HuH-7 (cell line): ENCODE measurements at places on chromosomes 3 and 15.
A peak's percentile ranks its signal among the peaks of the same experiment; 100 is the strongest.

- peak; percentile 75 for DNase-seq
Observed at GRCh38 chr15:40104865-40105516, 3.7 kb downstream of the BMF start.

DNA sequence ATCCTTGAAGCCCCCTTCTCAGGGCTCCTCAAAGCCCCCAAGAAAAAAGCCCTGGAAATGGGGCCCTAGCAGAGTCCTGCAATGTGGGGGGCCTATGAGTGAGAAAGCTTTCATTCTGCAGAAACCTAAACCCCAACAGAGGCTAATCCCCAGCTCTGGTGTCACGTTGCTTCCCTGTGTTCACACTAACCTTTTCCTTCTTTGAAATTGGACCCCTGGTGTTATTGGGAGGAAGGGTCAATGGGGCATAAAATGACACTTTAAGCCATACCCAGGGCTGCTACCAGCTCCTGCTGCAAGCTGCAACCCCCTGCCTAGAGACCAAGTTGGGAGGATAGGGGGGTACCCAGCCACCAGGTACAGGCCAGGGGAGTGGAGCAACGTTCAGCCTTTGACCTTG, 2.1 kb downstream of the CYP1A2 start:
- no peak for DNase-seq

DNA sequence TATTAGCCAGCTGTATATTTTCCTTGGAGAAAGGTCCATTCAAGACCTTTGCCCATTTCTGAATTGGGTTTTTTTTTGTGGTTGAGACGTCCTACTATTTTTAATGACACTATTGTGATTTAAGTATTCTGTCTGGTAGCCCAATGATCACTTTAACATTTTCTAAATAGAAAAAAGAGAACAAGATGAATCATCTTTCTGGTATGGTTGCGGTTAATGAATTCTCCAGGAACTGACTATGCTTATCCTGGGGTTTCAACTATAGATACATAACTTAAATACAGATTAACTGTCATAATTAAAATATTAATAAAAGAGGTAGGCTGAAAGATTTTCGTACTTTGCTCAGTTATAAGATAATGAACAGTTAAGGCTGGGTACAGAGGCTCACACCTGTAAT, 51.9 kb downstream of the PBRM1 start:
- DNase-seq: no peak

- no peak for DNase-seq
Observed at GRCh38 chr3:81868597-81868996, 107.2 kb upstream of the GBE1 start.

GRCh38 chr3:63949005-63949404, 36.8 kb upstream of the SCAANT1 start:
- no peak for DNase-seq

DNA sequence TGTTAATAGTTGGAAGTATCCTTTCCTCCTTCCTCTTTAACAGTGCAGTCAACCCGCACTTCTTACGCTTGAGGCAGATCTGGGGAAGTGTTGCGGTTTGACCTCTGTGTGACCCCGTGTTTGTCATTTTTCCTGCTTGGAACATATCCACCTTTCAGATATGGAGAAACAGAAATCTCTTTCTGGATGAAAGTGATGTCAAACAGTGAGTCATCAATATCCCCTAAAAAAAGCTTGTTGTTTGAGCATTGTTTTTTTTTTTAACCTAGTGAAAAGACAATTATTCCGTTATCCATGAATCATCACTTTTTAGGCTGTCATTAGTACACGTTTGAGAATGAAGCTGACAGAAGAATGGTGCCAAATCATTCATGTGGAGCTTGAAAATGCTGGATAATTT, 293.7 kb downstream of the ARPP21 start:
- no peak for DNase-seq

GRCh38 chr15:87799838-87800237, 456.7 kb downstream of the NTRK3 start:
- no peak for DNase-seq

GRCh38 chr3:124230998-124231397, 239.1 kb upstream of the ROPN1 start:
- DNase-seq: no peak

DNA sequence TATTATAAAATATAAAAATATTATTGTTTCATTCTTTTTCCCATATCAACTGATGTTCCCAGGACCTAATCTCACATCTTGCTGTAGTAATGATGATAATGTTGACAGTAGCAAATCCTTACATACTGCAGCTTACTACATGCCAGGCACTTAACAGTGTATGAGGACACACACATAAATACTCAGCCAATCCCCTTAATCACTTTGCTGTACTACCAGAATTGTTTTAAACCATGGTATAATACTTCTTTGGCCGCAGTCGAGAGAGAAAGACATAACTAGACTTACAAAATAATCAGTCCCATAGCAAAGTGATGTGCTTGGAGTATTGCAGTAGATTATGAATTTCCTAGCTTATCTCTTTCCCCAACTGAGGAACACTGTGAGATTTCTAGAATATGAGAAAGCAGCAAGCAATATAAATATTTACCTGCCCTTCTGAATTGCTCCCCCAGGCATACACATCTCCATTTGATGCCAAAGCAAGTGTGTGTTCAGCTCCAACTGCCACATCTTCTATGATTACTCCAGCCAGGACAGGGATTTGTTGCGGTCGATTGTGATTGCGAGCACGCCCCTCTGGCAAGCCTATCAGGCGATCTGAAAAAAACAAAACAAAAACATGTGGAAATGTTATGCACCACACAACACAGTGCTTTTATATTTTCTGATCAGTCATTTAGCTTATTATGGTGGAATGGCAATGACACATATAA, 33.0 kb downstream of the FBXL22 start:
- DNase-seq: no peak

DNA sequence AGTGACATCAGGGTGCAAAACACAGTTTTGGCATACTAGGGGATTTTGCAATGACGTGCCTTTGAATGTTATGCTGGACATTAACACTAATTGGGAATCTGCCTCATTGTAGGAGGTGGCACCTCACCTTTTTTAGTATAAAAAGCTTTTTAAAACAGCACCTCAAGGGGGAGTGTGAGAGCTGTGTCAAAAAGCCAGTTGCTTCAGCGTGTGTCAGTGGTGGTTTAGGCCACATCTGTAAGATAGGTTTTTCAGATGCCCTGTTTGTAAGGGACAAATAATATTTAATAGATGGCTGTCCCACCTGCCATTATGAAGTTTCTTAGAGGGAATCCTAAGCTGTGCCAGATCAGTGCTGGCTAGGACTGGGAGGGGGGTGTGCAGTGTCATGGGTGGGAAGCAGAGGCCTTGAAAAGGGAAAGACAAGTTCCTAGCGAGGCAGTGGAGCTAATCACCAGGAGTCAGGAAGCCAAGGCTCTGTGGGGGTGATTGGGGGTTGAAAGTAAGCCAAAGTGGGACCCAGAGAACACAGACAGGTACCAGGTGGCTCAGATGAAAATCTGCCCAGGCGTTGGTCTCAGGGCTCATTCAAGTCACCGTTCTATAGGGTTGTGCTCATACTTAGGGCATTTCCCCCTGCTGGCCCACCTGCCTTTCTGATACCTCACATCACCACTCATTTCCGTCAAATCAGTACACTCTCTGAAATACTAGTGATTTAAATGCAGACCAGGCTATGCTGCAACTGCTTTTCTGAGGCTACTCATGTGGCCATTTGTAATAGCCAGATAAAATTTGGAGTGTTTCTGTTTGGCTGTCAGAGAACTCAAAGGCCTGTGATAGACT, 120.5 kb downstream of the BBX start:
- peak; percentile 17 for DNase-seq

DNA sequence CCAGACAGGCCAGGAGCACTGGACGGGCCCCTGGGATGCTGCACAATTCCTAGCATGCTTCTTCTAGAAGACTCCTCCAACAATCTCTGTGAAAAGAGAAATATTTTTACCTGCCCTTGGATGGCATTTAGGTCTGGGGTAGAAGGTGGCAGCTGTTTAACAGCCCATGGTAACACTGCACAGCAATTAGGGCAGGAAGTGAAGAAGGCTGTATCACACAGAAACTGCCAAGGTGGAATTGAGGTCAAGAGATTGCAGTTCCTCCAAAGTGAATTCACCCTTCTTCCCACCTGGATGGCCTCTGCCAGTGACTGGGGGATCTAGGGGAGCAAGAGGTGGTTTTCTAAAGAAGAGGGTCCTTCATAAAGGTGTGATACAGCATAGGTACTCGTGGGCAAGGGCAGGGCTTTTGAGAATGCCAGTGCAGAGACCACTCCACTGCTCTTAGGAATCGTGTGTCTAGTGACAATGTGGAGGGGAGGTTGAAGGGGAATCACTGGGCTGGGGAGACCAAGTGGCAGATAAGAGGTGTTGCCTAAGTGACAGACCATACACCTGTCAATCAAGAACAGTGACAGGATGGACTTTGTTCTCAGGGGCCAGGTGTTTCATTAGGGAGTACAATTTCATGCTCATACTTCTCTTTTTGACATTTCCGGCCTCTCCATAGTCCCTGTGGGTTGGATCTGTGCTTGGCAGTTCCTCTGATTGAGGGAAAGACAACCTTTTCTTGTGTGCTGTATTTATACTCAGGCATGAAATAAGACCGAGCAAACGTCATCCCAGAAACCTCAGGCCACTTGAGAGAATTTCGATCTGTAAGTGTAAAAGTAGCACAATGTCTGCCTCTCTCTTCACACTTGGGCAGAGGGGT, 83.5 kb upstream of the BCL6 start:
- DNase-seq: peak; percentile 62

- DNase-seq: no peak
Observed at GRCh38 chr15:83170474-83171165, 37.0 kb downstream of the HDGFL3 start.

GRCh38 chr15:60095711-60096110, 91.6 kb downstream of the FOXB1 start:
- DNase-seq: no peak

DNA sequence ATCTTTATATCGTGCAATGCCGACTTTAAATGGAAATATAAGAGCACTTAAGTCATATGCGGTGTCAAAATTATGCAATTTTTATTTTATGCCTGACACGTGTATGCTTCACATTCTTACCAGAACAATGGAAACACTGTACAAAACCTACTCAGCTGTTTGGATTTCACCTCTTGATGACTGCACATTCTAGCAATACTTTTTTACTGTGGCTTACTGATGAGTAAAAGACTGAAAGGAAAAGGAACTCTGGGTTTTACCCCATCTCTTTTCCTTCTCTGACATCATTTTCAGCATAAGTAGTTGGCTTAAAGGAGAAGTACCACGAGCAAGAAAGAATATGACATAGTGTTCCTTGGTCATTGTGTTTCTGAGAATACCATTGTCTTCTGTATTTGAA, 142.8 kb downstream of the POLR2M start:
- no peak for DNase-seq

DNA sequence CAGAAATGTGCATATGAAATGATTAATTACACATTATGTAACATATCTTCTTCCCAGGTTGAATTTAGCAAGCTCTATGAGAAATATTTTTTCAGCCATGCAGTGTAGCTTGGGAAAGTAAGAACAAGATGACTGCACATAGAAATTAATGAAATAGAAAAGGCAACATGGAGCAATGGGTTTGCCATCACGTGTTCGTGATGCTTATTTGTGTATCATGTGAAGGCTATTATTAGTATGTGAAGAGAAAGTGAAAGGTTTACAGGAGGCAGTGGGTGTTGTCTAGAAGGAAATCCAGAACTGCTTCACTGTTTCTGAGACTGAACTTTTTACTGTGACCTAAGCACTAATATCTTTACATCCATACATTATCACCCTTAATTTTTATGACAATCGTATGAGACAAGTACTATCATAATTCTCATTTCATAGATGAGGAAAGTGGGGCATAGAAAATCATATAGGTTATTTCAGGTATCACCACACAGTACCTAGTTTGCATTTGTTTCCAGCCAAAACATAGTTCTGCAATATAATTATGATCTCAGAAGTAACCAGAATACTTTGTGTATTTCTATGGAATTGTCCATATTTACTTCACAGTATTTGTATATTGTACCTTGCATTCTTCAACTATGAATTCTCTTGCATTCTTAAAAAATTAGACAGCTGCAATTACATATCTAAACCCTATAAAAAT, 14.9 kb downstream of the SERPINI1 start:
- no peak for DNase-seq

DNA sequence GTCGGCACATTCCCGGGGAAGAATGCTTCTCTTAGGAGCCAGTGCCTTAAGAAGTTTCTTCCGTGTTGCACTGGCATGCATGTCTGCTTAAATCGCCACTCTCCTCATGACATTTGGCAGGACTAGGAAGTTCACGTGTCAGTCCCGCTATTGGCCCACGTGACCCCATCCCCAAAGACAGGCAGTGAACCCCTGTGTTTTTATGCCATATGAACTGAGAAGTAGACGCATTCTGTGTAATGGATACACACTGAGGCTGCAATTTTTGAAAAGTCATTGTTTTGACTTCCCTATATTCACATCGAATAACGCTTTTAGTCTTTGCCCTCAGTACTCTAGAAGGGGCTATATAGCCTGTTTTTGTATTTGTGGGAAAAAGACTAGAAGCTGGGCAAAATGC, 125.6 kb upstream of the TBL1XR1 start:
- DNase-seq: no peak

DNA sequence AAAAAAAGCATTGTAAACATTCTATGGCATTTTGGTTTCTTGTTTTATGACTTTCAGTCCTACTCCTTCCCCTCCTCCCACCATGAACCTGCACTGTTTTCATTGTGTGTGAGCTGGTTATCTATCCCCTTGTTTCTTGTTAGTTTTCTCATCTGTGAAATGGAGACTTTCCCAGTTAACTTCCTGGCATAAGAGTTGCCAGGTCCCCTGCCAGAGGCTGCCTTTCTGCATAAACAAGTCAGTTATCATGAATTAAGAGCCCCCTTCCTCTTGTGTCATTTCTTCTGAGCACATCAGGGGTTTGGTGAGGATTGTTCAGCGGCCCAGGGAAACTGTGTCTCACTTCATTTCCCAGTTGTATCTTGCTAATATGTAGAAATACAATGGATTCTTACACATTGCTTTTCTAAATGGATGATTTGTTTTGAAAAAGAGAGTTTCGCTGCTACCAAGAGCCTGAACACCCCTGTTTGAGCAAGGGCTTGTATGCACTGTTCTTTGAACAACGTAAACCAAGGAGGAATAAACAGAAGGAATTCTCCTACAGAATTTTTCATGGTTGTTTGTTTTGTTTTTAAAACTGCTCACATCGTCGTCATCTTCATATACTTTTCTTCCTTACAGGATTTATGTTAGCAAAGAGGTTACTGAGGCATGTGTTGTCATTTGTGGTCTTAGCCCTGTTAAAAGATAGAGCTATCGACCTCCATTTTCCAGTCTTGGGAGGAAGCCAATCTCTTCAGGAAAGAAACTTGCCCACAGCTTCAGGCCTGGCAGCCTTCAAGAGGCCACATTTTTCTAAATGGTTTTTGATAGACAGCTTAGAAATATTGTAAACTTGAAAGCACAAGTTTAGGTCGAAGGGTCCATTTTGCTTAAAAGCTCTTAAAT, 144.6 kb upstream of the IL12A start:
- no peak for DNase-seq

DNA sequence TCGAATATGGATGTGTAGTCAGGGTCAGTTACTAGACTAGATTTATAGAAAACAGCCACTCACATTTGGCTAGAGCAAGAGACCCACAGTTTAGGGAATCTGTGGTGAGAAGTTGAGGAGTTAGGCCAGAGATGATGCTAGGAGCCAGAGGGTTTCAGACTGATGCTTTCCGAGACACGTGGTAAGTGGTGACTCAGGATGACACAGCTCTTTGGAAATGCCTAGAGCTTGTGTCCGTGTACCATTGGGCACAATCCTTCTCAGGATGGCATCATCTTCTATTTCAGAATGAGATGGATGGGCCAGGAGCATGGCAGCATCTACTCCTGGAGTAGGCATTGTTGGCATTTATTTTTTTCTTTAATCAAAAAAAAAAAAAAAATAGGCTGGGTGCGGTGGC, 28.5 kb downstream of the PTPRG start:
- DNase-seq: no peak
